ENCODE measurements at places on chromosomes 2 and 18.

DNA sequence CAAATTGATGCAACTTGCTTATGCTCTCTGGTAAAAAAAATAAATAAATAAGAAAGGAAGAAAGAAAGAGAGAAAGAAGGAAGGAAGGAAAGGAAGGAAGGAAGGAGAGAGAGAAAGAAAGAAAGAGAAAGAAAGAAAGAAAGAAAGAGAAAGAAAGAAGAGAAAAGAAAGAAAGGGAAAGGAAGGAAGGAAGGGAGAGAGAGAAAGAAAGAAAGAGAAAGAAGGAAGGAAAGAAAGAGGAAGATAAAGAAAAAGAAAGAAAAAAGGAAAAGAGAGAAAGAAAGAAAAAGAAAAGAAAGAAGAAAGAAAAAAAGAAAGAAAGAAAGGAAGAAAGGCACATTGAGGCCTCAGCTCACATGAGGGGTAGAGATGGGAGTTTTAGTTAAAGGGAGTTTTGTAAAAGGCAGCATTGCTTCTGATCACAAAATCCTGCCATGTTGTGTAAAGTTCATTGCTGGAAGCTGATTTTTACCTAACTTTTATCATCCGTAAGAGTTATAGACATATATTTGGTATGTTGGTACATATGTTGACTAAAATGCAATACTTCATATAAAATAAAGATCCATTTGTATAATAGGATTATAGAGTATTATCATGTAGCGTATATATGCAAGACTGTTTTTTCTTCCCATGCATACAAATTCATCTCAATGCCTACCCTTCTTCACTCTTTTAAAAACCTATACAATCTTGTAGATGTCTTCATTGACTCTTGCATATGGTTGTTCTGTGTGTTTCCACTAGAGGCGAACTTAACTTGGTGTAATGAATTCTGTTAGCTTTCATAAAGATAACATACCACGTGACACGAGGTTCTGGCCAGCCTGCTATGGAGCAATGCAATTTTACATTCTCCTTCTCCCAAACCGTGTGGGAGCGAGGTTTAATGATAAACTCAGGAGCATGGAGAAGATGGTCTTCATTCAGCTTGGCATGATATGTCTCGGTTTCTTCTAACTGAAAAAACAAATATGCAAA, 32.8 kb downstream of the MYOM1 start:
- peak; percentile 33 for DNase-seq

GRCh38 chr2:13607139-13607538, 890.4 kb downstream of the TRIB2 start:
- DNase-seq: no peak

GRCh38 chr2:237074211-237074993, 11.3 kb upstream of the COPS8 start:
- DNase-seq: peak; percentile 33

DNA sequence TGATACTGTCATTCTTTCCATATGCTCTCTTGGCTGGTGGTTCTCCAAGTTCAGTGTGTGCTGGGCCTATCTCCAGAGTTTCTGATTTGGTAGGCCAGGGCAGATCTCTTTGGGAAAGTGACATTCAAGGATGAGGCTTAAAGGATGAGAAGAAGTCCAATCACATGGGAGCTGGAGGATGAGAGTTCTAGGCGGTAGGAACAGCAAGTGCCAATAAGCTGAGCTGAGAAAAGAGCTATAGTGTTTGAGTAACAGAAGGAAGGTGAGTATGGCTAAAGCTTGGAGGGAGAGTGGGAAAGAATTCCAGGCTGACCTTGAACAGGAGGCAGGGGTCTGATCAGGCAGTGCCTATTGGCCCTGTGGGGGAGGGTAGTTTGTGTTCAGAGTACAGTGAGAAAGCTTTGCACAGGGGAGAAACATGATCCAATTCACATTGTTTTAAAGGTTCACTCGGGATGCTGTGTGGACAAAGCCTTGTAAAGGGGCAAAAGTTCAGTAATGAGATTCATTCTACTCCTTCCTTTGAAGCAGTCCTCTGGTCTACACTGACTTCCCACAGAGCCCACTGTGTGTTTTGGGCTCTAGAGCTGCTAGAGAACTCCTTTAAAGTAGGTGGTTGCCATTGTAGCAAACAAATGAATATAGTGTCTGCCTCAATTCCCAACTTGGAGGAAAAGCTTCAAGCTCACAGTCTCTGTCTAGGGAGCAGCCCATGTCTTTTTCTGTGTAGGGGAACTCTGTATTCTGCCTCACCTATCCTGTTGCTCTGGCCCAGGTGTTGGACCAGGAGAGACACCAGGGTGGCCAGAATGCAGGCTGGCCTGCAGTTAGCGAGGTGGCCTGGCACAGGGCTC, 81.8 kb downstream of the FASTKD2 start:
- no peak for DNase-seq

DNA sequence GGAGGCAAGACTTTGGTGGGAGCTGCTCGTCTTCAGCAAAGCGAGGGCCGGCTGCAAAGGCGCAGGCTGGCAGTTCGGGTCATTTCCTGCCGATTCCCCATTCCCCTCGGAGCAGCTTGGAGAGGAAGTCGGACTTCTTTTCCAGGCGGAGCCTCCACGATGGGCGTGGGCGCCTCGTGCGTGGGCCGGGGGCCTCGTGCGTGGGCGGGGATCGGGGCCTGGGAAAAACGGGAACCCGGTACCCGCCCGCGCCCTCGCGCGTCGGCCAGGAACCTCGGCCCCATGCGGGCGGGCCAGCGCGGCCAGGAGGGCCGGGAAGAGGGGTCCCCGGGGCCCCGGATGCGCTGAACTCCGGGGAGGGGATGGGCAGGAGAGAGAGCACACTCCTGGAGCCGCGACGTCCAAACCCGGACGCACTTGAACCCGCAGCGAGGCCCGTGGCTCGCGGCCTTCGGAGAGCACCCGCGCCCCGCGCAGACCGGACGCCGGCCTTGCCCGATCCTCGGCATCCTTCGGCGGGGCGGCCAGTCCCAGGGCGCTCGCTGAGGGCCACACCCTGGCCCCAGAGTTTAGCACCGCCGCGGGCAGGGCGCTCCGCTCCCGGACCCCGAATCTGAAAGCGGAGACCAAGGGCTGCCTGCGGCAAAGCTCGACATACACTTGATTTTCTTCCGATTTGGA, 368.4 kb downstream of the MTX2 start:
- DNase-seq: peak; percentile 25

DNA sequence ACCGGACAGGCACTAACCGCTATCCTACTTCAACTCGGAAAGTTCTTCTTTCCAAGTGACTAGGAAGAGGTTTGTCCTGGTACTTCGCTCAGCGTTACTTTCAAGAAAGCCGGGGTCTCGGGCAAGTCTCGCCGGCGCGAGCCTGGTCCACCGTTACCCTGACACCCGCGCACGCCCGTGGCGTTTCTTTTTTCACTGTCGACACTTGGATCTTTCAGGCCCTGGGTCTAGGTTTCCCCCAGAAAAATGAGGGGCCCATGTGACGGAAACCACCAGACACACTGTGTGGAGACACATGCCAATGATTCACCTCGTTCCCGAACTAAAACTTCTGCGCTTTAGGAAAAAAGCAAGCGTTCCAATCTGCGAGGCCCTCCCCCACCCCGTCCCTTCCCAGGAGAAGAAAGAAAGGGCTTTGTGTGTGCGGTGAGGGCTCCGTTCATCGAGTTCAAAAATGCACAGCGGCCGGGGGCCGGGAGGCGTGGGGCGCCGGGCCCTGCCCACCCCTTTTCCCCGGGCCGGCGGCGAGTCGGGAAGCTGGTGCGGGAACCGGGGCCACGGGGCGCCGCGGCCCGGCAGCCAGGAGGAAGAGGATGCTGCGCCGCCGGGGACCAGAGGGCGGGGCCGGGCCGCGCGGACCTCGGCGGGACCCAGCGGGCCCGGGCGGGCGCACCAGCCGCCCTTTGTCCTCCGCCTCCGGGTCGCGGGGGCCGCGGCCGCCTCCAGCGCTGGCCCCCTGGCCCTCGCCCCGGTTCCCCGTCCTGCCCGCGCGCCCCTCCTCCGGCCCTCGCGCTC, 2.6 kb downstream of the ZNF521 start:
- DNase-seq: peak; percentile 12

DNA sequence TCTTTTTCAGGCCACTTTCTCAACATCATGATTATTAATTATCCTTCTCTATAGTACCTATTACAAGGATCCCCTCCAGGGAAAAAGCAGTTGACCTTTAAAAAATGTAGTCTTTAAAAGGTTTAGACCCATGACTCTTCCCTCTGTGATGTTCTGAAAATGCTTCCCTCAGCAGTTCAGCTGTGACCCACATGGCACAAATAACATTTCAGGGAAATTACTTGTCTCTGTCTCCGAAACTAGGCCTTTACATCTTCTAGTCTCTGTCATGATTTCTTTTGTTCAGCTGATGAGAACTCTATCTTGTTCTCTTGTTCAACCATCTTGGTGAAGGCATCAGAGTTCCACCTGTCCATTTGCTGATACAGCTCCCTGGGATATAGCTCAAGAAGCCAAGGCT, 28.3 kb downstream of the LGALSL start:
- DNase-seq: no peak

GRCh38 chr2:86015699-86016098, 90.0 kb downstream of the POLR1A start:
- DNase-seq: no peak

DNA sequence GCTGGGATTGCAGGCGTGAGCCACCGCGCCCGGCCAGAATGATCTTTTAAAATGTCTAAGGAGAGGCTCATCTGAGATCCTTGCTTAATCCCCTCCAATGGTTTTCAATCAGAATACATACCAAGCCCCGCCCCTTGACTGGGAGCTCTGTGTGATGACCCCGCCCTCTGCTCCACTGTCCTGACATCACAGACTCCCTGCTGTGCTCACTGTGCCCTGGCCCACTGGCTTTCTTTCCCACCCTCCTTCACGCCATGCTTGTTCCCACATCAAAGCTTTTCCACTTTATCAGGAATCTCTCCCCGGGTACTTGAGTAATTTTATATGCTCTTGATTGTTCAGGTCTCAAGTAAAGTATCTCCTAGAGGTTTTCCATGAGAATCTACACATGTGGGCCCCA, 762.3 kb upstream of the ID2 start:
- DNase-seq: no peak

- no peak for DNase-seq
These were observed 92.9 kb downstream of the TXNL1 start for GRCh38 chr18:56545464-56545863.

GRCh38 chr2:211982162-211982561, 556.4 kb downstream of the ERBB4 start:
- DNase-seq: peak; percentile 36

DNA sequence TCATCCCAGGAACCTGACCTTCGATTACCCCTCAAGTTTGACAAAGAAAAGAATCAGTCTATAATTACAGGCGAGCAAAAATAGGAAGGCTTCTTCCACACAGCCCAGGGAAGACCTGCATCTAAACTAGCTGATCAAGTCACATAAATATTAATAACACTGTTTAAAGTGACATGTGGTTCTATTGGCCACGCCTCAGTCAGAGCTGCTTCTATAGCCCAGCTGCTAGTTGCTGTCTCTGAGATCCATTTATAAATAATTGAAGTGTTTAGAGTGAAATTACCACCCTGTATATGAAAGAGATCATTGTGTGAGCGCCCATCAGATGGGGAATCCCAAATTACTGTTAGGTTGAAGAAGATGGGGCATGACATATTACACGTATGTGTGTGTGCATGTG, 426.0 kb downstream of the CDH2 start:
- DNase-seq: no peak

DNA sequence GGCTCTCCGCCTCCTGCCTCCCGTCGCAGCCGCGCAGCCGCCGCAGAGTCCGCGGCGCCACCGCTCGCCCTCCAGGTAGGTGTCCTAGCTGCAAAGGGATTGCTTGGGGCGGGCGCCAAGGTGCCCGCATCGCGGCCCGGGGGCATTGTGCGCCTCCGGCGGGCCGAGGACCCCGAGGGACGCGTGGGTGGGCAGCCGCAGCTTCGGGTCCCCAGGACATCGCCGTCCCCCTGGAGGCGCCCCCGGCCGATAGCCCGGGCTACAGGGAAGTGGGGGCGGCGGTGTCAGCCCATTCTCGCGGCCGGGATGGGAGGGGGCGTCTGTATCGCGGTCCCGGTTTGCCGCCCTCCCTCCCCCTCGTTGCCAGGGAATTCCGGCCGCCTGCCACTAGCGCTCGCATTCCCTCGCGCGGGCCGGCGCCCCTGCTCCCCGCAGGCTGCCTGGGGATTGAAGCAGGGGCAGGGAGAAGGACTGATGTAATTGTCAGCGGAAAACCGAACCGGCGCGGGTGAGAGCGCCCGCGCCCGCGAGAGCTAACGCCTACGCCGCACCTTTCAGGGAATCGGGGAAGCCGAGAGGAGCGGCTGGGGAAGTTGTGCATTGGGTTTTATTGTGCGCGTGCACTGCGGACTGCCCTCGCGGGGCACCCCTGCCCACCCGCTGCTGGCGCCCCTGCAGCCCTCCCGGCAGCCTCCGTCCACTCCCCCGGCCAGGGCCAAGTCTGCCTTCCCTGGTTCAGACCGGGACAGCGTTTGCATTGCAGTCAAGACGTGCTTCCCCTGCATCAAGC, 483 bp downstream of the OSBPL6 start:
- DNase-seq: peak; percentile 67
